NCI-H1092 treated with DMSO at 0.1 percent for 48 hours (cell line): ENCODE measurements at places on chromosomes 1 and 21.

- DNase-seq: no peak
Observed at GRCh38 chr1:102751111-102751510, 357.2 kb downstream of the COL11A1 start.

DNA sequence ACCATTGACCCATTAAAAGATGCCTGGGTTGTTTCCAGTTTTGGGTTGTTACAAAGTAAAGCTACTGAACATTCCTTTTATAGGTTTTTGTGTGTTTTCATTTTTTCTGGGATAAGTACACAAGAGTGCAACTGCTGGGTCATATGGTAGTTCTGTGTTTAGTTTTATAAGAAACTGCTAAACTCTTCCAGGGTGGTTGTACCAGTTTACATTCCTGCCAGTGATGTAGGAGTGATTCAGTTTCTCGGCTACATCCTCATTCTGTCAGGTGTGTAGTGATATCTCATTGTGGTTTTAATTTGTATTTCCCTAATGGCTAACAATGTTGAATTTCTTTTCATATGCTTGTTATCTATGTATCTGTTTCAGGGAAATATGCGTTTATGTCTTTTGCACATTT, 58.5 kb upstream of the DNAJC6 start:
- DNase-seq: no peak

- DNase-seq: no peak
Observed at GRCh38 chr21:29208044-29208681, 77.7 kb downstream of the MAP3K7CL start.

- no peak for DNase-seq
Observed at GRCh38 chr1:104172243-104172681, 422.6 kb downstream of the AMY1C start.

DNA sequence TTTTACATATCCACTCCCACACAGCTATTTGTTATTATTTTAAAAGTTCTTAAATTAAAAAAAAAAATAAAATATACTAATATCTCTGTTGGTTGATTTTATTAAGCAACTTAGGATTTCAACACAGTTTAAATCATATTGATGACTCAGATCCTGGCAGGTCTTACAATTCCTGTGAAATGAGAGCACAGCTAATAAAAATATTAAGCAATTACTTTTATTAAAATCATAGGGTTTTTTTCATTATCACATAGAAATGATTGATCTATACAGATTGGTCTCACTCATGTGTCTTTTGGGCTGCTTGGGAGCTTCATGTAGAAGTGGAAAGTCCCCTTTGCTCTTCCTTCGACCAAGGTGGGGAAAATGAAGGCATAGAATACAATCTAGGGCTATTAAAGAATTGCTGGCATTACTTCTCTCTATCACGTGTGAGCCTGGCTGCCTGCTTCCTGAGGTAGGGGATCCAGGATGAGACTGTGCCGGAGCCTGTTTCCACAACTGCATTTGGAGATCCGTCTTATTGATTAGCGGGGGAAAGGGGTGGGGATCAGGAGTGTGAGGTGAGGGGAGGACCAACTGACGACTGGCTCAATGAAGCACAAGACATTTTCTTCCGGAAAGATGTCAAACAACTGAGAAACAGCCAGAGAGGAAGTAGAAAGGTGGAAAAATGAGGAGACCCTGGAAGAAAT, 858.0 kb downstream of the USP25 start:
- peak; percentile 29 for DNase-seq

DNA sequence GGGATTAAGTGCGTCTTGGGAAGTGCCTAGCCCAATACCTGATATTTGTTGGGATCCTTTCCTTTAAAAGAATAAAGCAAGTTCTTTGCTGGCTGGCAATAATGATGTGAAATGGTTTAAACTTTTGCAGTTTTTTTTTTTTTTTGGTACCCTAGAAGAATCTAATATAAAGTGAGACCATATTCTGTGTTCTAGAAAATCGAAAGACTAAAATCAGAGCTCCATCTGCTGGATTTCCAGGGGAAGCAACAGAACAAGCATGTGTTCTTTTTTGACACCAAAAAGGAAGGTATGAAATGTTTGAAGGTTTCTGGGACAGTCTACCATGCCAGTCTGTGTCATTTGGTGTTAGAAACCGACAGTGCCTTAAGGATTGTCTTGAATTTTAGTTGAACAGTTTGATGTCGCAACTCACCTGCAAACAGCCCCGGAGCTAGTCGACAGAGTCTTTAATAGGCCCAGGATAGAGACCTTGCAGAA, 6.4 kb downstream of the UTP11 start:
- DNase-seq: peak; percentile 9

DNA sequence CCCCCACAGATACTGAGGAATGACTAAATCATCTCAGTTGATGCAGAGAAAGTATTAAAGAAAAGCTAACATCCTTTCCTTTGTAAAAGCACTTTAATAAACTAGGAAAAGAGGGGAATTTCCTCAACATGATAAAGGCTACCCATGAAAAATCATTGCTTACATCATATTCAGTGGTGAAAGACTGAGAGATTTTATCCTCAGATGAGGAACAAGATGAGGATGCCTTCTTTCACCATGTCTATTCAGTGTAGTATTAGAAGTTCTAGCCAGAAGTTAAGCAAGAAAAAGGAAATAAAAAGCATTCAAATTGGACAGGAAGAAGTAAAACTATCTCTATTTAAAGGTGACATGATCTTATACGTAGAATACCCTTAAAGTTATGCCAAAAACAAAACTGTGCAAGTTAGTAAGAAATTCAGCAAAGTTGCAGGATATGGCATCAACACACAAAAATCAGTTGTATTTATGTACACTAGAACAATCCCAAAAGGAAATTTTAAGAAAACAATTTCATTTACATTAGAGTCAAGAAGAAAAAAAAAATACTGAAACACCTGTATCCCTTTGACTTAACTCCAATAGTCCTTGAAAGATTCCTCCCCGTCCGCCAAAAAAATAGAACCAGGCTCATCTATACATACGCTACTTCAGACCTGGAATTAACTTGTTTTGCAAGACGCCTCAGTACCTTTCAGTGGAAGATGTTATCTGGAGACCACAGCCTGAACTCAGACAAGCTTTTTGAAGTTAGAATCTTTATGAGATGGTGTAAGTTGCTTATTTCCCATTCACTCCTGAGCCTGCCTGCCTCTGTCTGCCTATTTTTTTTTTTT, 17.5 kb downstream of the ZMYM4 start:
- DNase-seq: no peak

GRCh38 chr21:14535702-14536101, 10.4 kb downstream of the SAMSN1 start:
- no peak for DNase-seq

DNA sequence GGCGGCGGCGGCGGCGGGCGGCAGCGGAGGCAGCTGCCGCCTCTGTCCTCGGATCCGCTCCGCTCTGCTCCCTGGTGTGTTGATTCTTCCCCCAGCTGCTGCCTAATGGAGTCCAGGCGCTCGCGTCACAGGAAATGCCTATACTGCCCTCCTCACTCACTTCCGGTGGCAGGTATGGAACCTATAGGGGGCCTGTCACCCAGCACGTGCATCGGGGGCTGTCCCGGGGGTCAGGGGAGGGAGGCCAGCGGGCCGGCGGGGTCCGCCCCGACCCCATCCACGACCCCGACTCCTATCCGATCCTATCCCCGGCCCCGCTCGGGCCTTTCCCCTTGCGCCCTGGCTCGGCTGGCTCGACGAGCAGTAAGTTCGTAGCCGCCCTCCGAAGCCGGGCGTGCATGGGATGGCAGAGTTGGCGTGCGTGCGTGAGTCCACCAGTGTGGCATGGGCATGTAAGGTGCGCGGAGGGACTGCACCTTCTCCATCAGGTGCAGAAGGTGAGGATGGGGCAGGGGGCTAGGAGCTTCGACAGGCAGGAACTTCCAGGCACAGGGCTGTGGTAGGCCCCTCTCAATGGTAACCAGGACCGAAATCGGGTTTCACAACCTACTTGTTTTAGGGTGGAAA, at the start of gene WDR26:
WDR26 (minus strand) TSS at position 107 of the 627 bp plus-strand sequence.
- DNase-seq: peak; percentile 82

DNA sequence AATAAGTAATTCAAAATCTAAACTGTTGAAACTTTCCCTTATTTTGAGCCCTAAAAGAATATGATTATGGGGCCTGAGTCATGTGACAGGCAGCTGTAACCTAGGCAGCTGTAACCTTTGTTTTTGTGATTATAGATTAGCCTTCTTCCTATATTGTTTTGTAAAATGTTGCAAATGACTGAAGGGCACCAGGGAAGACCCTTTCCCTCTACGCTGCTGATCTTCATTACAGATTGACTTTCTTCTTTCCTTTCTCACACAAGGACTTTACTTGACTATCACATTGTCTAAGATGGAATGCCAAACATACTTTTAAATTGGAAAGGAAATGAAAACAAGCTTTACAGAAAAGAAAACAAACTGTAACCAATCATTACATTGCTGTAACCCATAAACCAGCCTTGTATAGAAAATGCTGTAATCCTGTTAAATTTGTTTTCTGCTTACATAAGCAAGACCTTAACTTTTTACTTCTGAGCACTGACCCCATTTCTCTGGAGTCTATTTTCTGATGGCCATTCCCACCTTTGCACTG, 242.2 kb downstream of the RGS7 start:
- no peak for DNase-seq

DNA sequence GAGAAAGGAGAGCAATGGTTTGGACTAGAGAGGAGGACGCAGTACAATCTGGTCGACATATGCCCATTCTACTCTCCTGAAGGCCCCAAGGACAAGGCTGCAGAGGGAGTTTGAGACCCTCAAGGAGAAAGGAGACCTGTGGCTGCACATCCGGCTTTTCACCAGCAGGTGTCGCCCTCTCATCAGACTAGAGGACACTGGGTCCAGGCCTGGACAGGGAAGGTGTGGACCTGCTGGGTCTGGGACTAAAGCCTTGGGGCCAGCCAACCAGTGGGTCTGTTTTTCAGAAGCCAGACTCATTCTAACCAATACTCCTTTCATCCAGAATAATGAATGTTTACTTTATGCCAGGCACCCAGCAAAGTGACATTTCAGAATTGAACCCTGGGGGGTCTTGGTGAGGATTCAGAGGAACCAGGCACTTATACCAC, 5.0 kb downstream of the SRARP start:
- DNase-seq: peak; percentile 57

GRCh38 chr21:23452384-23453083, 2154.7 kb downstream of the MRPL39 start:
- no peak for DNase-seq

GRCh38 chr1:59409549-59409948, 112.7 kb downstream of the FGGY start:
- DNase-seq: no peak

- peak; percentile 6 for DNase-seq
Observed at GRCh38 chr1:22018583-22019559, 17.4 kb downstream of the CELA3A start.

DNA sequence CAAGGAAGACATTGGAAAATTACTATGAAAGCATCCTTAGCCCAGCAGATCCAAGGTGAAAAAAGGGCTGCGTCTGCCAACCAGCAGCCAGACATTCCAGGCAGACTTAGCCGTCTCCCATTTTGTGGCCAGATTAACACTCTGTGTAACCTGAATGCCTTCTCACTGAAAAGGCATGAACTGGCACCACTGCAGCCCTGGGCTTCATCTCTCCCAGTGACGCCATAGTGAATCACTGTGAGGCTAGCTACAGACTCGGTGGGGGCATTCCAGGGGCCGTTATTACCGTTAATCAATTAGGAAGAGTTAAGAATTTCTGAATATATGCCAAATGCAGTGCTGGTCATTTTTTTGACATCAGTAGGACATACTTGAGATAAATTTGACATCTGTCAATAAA, 627.4 kb downstream of the LMO4 start:
- no peak for DNase-seq

DNA sequence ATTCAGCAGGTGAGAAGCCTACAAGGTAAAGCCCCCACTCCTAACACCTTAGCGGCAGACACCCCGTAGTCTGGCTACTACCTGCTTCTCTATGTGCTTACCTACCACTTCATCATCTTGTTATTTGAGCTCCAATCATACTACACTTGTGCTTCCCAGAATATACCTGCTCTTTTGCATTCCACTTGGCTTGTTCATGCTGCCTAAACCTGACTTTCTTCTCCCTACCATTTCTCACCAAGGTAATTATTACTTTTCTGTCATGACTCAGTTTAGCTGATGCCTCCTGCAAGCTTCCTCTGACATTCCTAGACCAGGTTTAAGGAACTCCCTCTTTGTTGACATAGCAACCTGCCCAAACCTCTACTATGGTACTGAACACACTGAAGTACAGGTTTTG, 495.6 kb upstream of the C1orf87 start:
- no peak for DNase-seq

- no peak for DNase-seq
Observed at GRCh38 chr1:47795102-47795501, 202.1 kb downstream of the TRABD2B start.

DNA sequence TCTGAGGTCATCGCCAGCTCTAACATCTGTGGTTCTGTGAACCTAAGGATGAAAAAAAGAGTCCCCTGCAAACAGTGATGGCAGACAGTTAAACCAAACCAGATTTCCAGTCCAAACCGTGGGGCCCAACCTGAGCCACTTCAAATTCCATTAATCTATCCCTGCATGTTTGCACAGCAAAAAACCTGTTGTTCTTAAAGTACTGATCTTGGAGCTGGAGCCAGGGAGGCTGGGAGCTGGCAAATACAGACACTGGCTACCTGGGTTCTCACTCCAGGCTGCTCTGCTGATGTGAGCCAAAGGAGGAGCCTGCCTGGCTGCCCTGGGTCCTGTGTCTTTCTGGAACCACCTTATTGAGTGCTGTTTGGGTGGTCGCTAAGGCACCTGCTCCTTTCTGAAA, 16.4 kb downstream of the LDLRAD1 start:
- DNase-seq: peak; percentile 60

DNA sequence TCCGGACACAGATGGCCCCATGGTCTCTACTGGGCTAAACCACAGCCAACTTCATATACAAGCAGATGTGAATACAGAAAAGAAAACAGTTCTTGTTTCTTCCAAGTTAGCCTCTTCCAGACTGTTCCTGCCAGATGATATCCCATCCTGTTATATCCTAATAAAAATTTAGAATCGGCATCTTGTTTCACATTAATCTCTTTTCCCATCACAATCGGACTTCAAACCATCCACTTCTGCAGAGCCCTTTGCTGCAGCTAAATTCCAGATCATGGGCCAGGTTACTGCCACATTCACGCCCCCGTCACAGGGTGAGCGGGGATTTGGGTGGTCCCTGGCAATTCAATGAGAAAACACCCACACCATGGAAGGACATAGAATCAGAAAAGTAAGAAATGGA, 57.2 kb downstream of the NPHP4 start:
- no peak for DNase-seq

DNA sequence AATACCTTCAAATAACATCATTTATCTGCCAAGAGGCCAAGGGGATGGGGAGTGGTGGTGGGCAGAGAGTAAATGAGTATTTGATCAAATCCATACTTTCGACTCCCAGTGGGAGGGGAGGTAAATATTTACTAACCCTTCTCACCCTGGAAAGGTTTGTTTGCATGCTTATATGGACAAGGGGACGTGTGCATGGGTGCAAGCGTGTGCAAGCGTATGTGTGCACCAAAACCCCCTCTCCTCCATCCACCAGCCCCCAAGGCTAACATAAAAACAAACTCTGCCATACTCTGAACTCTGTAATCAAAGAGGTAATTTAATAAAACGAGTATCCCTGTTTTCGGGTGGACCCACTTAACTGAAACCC, 58.0 kb downstream of the SYF2 start:
- no peak for DNase-seq

- no peak for DNase-seq
Observed at GRCh38 chr1:233982827-233983518, 78.5 kb downstream of the SLC35F3 start.

GRCh38 chr21:37257967-37258877, 8.9 kb downstream of the VPS26C start:
- peak; percentile 80 for DNase-seq
